H1 (cell line): ENCODE measurements at places on chromosomes 2 and 18. TPM values are rescaled to one million over a fixed set of nuclear protein-coding genes. Genes with fewer than 3 reads are reported as not detected.

UGT1A8 gene
- polyA plus RNA-seq, result 0.03 TPM in 1 of 2 replicates, not detected in the other

UBXN4 gene
- polyA plus RNA-seq, result 13.6 and 20.1 TPM in 2 replicates

GPATCH11 gene
- polyA plus RNA-seq, result 0.38 and 0.60 TPM in 2 replicates

TOGARAM2 gene
- 0.42 and 0.63 TPM in 2 replicates for polyA plus RNA-seq

EVX2 gene
- polyA plus RNA-seq, result not detected in 2 replicates

PROM2 gene
- polyA plus RNA-seq, result 1.6 and 2.6 TPM in 2 replicates

LYPD1 gene
- 1.9 and 3.4 TPM in 2 replicates for polyA plus RNA-seq

CAPG gene
- polyA plus RNA-seq, result 89.0 and 114 TPM in 2 replicates

ASTL gene
- polyA plus RNA-seq, result 1.4 and 2.2 TPM in 2 replicates

TCF23 gene
- polyA plus RNA-seq, result 0.02 TPM in 2 replicates

ELOA2 gene
- polyA plus RNA-seq, result not detected in 2 replicates

MFSD2B gene
- 0.33 and 0.46 TPM in 2 replicates for polyA plus RNA-seq

LIPG gene
- 8.3 and 9.2 TPM in 2 replicates for polyA plus RNA-seq

CCNYL1 gene
- 10.0 and 13.3 TPM in 2 replicates for polyA plus RNA-seq

MOGAT1 gene
- 0.11 TPM in 2 replicates for polyA plus RNA-seq

SLC23A3 gene
- polyA plus RNA-seq, result 0.31 and 0.35 TPM in 2 replicates

GAL3ST2 gene
- 0.14 TPM in 1 of 2 replicates, not detected in the other for polyA plus RNA-seq

SGPP2 gene
- polyA plus RNA-seq, result 0.27 and 0.29 TPM in 2 replicates

GPAT2 gene
- polyA plus RNA-seq, result 0.26 and 0.69 TPM in 2 replicates

TRAF3IP1 gene
- polyA plus RNA-seq, result 2.3 and 2.8 TPM in 2 replicates

CFC1 gene
- polyA plus RNA-seq, result 0.14 and 0.49 TPM in 2 replicates

TWIST2 gene
- polyA plus RNA-seq, result 4.3 and 5.4 TPM in 2 replicates

SPIRE1 gene
- 3.7 and 6.0 TPM in 2 replicates for polyA plus RNA-seq

KCNS3 gene
- polyA plus RNA-seq, result 23.0 and 28.6 TPM in 2 replicates

KIAA2012 gene
- polyA plus RNA-seq, result 0.02 TPM in 1 of 2 replicates, not detected in the other

ICA1L gene
- polyA plus RNA-seq, result 0.71 and 1.1 TPM in 2 replicates

SYT4 gene
- polyA plus RNA-seq, result 1.1 and 2.4 TPM in 2 replicates

GPR45 gene
- 0.21 TPM in 1 of 2 replicates, not detected in the other for polyA plus RNA-seq

RBM44 gene
- 0.05 and 0.12 TPM in 2 replicates for polyA plus RNA-seq

GTF2A1L gene
- 0.18 and 0.20 TPM in 2 replicates for polyA plus RNA-seq
